ENCODE measurements at places on chromosomes 4 and X.

DNA sequence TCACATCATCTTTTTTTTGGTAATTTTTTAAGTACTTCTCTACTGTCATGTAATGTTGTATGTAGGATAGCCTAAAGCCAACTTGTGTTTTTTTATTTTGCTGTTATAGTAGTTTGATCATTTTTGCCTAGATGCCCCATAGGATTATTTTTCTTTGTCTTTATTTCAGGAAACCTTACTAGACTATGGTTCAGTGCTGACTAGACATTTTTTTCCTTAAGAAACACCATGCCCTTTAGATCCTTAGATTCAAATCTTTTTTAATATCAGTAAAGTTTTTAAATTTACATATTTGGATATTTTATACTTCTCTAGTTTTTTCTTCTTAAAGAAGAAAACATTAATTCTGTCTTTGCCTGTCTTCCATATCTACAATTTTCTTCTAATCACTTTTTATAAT, 221.3 kb downstream of the IDS start:
- no peak for DNase-seq

- DNase-seq, result no peak
These were observed 125.8 kb downstream of the REPS2 start for GRCh38 chrX:17072301-17072700.

DNA sequence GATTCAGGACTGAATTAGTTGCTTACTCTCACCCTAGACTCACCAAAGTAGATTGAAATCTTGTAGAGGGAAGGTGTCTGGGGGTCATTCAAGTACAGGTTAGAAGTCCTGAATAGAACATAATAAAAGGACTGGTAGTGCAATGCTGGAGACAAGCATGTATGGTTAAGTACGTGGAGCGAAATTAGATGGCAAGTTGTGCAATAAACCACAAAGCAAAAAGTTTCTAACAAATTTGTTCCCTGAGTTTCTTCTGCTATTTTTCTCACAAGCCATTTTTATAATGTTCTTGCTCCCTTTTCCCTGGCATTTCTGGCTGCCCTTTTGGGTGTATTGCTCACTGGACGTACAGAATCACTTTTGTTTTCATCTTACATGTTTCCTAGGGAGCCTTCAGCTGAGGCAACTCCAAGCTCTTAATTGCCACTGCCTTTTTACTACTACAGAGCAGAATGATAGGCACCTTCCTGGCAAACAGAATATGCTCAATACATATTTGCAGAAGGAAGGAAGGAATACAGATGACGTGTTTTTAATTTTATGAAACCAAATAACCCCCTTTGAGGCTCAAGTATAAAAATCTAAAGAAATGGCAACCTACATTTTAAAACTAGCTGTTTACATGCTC, 23.4 kb downstream of the LANCL3 start:
- DNase-seq, result no peak

GRCh38 chr4:60482921-60483351, 717.2 kb upstream of the ADGRL3 start:
- no peak for DNase-seq

GRCh38 chr4:168887809-168888208, 122.2 kb downstream of the CBR4 start:
- no peak for DNase-seq

DNA sequence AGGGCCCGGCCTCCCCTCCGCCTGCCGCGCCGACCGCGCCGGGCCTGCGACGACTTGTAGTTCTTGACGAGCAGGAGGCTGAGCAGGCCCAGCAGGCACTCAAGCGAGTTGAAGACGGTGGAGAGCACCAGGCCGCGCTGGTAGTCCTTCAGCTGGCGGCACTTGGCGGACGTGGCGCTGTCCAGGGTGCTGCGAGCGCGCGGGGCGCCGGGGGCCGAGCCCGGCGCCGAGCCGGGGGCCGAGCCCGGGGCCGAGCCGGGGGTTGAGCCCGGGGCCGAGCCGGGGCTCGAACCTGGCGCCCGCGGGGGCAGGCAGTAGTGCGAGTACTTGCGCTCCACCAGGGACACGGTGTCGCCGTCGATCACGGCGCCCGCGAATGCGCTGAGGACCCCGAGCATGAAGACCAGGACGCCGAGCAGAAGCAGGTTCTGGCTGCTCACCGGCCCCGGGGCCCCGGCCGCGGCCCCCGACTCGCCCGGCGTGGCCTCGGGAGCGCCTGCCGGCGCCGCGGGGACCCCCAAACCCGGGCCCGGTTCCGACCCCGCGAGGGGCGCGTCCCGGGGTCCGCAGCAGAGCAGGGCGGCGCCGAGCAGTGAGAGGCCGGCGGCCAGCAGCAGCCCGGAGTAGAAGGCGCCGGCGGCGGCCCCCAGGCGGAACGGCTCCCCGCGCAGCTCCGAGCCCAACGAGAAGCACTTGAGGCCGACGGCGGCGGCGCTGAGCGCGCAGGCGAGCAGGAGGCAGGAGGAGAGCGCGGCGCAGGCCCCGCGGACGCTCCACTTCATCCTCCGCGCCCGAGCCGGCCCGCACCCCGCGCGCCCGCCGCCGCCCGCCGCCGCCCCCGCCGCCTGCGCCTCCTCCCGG, 584 bp downstream of the TMEM271 start:
- no peak for DNase-seq

- DNase-seq, result no peak
These were observed 5.7 kb downstream of the NSG1 start for GRCh38 chr4:4392501-4393183.
